Skin of body (tissue), 3 donors: ENCODE measurements at places on chromosomes 3 and 15. TPM values are rescaled to one million over a fixed set of nuclear protein-coding genes. Genes with fewer than 3 reads are reported as not detected.

SV2B gene
- total RNA-seq: 1.5 TPM

CADM2 gene
- 2.5 TPM for total RNA-seq

SLC22A13 gene
- 0.30 TPM for total RNA-seq

CDHR4 gene
- not detected for total RNA-seq

TTC21A gene
- 4.3 TPM for total RNA-seq

HDGFL3 gene
- 11.7 TPM for total RNA-seq

TP63 gene
- 86.9 TPM for total RNA-seq

RAB6B gene
- 1.8 TPM for total RNA-seq

ITGA11 gene
- total RNA-seq: 5.7 TPM

FHIT gene
- 8.9 TPM for total RNA-seq

PLAAT1 gene
- total RNA-seq: 2.4 TPM

DHFR2 gene
- 5.3 TPM for total RNA-seq

PLA2G4D gene
- 4.8 TPM for total RNA-seq

CLDN18 gene
- total RNA-seq: not detected

EFCAB12 gene
- 0.10 TPM for total RNA-seq

PRR20G gene
- not detected for total RNA-seq

TGM5 gene
- 4.1 TPM for total RNA-seq

ACAN gene
- total RNA-seq: 8.3 TPM

EPB42 gene
- 10.4 TPM for total RNA-seq

FSD2 gene
- total RNA-seq: 6.5 TPM

ALDH1A2 gene
- 3.9 TPM for total RNA-seq

MANF gene
- 32.2 TPM for total RNA-seq

ZNF619 gene
- total RNA-seq: 5.6 TPM

FBXL2 gene
- total RNA-seq: 13.8 TPM

SERPINI2 gene
- total RNA-seq: not detected

FETUB gene
- total RNA-seq: 0.49 TPM

IQCF6 gene
- total RNA-seq: not detected

FRMD4B gene
- 49.7 TPM for total RNA-seq

ANKDD1A gene
- 3.6 TPM for total RNA-seq

CCR1 gene
- 3.2 TPM for total RNA-seq

CATSPER2 gene
- total RNA-seq: 1.8 TPM

PLXNB1 gene
- total RNA-seq: 41.2 TPM

MAGI1 gene
- 45.3 TPM for total RNA-seq

MAGEL2 gene
- total RNA-seq: 2.8 TPM

PCOLCE2 gene
- 2.4 TPM for total RNA-seq

TEX55 gene
- total RNA-seq: not detected

PTPRG gene
- total RNA-seq: 40.0 TPM

CBLB gene
- total RNA-seq: 41.3 TPM

TMEM45A gene
- 335 TPM for total RNA-seq

TRPM1 gene
- 3.5 TPM for total RNA-seq

GOLGA6D gene
- 0.30 TPM for total RNA-seq

CMTM8 gene
- total RNA-seq: 2.8 TPM

PLOD2 gene
- 24.2 TPM for total RNA-seq

ARHGAP31 gene
- 13.8 TPM for total RNA-seq

CCRL2 gene
- 1.2 TPM for total RNA-seq

LIPH gene
- 6.6 TPM for total RNA-seq

GPR160 gene
- 4.6 TPM for total RNA-seq

ADCY5 gene
- total RNA-seq: 4.0 TPM

SAMD7 gene
- not detected for total RNA-seq

P2RY13 gene
- total RNA-seq: 3.0 TPM

GATA2 gene
- total RNA-seq: 3.3 TPM
